Stimulated activated CD8-positive, alpha-beta memory T cell treated with anti-CD3 and anti-CD28 coated beads, Interleukin-4, amount 100 ng/mL, for 24 hours (primary cell): ENCODE measurements at places on chromosomes 7 and 10.

- no peak for DNase-seq
Measured at GRCh38 chr10:119677126-119677525, 25.9 kb downstream of the BAG3 start.

DNA sequence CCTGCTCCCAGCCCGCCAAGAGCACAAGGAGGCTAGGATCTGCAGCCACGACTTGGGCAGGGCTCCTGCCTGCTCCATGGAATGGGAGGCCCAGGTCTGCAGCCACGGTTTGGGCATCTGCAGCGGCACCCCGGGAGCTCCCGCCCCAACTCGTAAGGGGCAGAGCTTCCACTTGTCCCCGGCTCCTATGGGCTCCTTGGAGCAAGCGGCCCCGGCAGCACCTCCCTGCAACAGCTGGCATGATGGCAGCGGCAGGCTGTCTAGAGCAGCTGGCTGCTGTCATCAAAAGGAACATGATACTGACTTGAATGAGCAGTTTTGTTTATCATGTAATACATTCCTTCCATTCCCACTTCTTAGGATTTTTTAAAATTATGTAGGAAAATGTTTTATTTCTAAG lies 684.0 kb upstream of the FOXK1 start:
- no peak for DNase-seq

GRCh38 chr7:47301657-47302295 lies 280.1 kb downstream of the TNS3 start:
- no peak for DNase-seq

DNA sequence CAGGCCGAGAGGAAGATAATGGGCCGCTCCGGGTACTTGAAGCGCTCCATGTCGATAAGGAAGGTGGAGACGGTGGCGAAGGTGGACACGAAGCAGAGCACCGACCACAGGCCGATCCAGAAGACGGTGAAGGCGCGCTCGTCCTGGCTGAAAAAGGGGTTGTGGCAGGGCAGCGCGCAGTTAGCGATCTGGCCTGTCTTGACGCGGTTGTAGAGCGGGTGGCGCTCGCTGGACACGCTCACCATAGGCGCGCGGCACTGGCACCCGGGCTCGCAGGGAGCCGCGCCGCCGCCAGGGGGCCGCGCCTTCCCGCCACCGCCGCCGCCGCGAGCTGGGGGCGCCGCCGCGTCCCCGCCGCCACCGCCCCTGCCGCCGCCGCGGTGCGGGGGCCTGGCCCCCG lies 1.6 kb downstream of the FZD8 start:
- no peak for DNase-seq

GRCh38 chr10:69685426-69685801 lies 55.4 kb downstream of the FAM241B start:
- DNase-seq, result no peak

- DNase-seq, result no peak
Measured at GRCh38 chr10:131868436-131868835, 32.4 kb upstream of the PPP2R2D start.

GRCh38 chr7:51000956-51001355 lies 218.3 kb upstream of the GRB10 start:
- no peak for DNase-seq

DNA sequence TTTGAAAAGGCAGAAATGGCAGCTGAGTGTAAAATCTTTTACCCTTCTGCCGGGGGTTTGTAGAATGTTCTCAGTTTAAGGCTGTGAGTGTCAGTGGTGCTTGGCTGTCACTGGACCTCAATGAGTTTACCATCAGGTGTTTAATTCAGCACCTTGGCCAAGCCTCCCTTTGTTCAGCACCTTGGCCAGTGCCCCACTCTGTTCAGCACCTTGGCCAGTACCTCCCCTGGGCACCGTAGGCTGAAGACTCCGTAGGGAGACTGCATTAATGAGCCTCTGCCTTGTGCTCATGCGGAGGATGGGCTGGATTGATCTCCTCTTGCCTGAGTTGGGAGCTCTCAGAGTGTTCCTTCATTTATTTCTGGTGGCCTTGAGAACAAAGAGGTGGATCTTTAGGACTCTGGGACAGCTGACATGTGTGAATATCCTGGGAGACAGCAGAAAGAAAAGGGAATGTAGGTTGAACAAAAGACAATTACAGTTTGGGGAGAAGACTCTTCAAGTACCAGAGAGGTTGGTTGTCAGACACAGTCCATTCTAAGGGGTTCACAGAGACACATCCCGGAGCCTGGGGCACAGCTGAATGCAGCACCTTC lies 1.6 kb downstream of the FAM24A start:
- DNase-seq, result peak; percentile 19

- no peak for DNase-seq
Measured at GRCh38 chr7:134515569-134516468, 11.5 kb upstream of the AKR1B10 start.

DNA sequence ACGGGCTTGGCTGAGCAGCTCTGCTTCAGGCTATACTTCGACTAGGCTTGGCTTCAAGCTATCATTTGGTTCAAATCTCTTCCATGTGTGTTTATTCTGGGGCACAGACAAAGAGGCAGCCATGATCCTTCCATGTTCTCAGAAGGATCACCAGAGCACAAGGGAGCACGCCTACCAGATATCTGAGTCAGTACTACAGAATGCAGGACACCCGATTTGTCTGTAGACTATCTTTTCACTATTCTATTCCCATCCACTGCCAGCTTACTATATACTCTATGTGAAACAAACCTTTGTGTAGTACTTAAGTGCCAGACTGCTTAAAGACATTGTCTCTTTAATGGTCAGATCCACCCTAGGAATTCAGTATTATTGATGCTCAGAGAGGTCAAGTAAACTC lies 35.1 kb downstream of the CH25H start:
- DNase-seq, result no peak

DNA sequence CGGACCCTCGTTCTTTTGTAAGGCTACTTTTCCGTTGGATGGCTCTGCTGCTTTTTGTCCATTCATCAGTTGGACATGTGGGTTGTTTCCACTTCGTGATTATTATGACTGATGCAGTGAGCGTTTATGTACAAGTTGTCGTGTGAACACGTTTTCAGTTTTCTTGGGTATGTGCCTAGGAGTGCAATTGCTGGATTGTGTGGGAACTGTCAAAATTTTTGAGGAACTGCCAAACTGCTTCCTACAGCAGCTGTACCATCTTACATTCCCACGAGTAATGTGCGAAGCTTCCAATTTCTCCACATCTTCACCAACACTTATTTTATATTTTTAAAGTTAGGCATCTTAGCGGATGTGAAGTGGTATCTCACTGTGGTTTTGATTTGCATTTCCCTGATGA lies 10.4 kb downstream of the FKBP6 start:
- no peak for DNase-seq

GRCh38 chr7:131249003-131249402 lies 78.7 kb upstream of the MKLN1 start:
- DNase-seq, result no peak

- DNase-seq, result no peak
Measured at GRCh38 chr10:52586710-52587109, 185.9 kb downstream of the MBL2 start.

- no peak for DNase-seq
Measured at GRCh38 chr7:115748123-115748738, 282.3 kb downstream of the TFEC start.

- no peak for DNase-seq
Measured at GRCh38 chr7:156465186-156465585, 175.4 kb upstream of the RNF32 start.

DNA sequence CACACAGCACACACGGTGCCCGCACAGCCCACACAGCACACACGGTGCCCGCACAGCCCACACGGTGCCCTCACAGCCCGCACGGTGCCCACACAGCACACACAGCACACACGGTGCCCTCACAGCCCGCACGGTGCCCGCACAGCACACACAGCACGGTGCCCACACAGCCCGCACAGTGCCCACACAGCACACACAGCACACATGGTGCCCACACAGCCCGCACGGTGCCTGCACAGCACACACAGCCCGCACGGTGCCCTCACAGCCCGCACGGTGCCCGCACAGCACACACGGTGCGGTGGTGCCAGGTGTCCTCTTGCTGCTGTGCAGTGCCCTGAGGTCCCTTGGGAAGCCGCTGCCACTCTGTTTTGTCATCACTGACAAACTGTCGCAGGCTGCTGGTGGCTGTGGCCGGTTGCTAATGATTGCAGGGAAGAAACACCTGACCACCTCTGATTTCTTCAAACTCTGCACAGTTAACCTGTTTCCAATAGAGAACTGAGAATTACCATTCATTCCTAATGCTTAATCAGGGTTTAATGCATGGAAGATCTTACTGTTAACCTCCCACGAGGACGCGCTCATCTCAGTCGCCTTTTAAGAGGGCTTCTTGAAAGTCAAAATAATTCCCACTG lies 66.9 kb downstream of the GLRX3 start:
- no peak for DNase-seq

DNA sequence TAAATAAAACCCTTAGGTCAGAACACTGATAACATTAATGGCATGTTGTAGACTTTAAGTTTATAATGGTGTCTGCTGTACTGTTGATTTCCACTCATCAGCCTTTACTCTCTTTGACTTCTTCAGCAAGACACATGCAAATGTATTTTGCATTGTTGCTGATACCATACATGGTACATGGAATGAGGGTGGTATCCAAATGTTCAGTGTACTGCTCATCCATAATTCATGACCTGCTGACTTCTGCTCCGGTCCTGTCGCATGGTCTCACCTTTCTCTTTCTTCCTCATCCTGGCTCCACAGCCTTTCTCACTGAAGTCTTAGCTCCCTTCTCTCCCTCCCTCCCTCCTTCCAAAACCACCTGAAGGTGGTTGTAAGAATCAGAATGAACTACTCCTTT lies 4.7 kb upstream of the CUBN start:
- no peak for DNase-seq

DNA sequence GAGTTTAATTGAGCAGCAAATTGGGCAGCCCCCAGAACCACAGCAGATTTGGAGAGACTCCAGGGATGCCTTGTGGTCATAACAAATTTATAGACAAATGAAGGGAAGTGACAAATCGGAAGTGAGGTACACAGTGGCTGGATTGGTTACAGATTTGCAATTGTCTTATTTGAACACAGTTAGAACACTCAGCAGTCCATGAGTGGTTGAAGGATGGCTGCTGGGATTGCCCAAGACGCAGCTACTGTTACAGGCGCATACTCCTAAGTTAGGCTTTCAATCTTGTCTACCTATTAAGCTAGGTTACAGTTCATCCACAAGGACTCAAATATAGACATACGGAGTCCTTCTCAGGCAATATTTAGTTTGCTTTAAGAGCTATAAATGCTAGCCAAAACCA lies 7.4 kb downstream of the ACADSB start:
- DNase-seq, result no peak

DNA sequence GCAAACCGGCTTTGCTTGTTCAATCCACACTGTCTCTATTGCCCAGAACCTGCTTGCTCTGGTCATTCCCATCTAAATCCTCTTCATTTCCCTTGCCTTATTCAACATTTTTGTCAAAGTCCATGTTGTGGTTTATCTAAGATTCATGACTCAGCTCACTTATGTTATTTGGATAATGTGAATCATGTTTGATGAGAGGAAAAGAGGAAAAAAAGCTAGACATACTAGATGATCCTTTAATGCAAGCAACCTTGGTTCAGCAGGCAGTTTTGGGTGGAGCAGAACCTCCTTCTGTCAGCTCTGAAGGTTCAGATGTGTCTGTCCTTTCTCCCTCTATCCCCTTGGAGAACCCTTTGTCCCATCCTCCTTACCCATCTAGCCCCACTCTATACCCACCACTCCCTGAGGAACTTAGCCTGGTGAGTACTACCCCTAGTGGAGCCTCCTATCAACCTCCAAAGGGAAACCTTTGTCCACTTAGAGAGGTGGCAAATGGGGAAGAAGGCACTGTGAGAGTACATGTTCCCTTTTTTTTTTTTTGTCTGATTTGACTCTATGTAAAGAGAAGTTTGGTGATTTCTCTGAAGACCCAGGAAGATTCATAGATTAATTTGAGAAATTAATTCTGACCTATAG lies 2.1 kb upstream of the SAMD9L start:
- no peak for DNase-seq

DNA sequence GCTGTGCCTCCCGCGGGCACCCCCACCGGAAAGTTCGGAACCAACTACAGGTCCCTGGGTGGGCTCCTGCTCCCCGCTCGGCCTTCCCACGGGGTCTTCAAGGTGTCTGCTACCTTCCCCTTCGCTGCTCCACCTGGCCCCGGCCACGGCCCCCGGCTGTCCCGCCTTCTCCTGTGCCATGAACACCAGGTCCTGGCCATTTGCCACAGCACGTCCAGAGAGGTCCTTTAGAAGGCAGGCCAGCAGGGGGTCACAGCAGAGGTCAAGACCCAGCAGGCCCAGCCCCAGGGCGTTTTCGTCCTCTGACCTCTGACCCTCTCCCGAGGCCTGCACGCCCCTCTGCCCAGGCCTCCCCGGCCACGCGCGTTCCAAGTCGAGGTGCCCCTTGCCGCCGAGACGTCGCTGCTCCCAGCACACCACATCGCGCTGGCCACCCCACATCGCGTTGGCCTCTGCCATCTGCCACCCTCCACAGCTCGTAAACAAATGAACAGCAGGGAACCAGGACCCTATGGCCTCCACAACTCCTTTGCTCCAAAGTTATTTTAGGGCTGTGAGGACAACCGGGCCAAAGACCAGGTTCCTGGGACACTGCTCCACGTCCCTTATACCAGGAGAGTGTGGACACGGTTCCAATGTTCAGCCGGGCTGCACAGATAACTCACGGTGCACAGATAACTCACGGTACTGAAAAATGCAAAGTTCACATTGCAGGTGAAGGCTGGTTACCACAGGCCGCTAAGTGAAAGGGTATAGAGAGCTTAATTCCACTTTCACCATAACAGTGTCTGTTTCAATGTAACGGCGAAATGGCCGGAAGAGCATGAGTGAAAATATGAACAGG lies 74.3 kb downstream of the CFAP46 start:
- DNase-seq, result no peak

DNA sequence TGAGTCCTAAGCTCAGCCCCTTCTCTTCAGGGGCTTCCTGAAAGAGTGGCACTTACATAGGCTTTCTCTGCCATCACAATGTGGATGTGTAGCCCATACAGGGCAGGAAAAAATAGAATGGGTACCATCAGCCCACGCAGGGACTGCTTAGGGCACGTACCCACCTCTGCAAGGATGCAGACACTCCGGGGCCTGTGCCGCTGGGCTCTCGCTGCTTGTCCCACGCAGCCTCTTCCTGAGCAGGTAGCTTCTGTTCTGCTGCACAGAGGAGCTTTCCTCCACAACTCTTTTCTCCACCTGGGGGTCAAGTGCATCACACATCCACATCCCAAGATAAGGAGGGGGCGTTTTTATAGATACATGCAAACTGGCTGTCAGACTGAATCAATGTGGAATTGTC lies 34.3 kb downstream of the FRMPD2 start:
- no peak for DNase-seq
